ENCODE measurements at places on chromosomes 6 and 20.
A peak's percentile ranks its signal among the peaks of the same experiment; 100 is the strongest.

- DNase-seq = peak; percentile 80
Measured at GRCh38 chr6:30686009-30686907, at the start of gene PPP1R18. PPP1R18 (minus strand) TSS chr6:30686645; CDS start chr6:30686018, 627 bp downstream.

DNA sequence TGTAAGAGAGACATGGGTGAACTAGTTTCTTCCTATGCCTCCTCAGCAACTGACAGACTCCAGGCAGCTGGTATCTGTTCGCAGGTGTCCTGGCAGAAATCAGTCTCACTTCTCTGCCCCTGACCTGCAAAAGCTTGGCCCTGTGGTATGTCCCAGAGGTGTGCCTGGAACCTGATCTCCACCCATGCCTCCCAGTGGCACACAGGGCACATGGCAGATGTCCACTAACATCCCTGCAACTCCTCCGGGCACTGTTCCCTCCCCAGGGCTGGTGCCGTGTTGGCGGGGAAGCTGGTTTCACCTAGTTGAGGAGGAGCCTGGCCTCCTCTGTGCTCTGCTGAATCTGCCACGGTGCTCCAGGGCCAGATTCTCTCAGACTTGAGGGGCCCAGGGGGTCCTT lies 123.3 kb upstream of the GGTLC1 start:
- no peak for DNase-seq

GRCh38 chr6:166721576-166721975 lies 94.5 kb upstream of the RPS6KA2 start:
- no peak for DNase-seq

DNA sequence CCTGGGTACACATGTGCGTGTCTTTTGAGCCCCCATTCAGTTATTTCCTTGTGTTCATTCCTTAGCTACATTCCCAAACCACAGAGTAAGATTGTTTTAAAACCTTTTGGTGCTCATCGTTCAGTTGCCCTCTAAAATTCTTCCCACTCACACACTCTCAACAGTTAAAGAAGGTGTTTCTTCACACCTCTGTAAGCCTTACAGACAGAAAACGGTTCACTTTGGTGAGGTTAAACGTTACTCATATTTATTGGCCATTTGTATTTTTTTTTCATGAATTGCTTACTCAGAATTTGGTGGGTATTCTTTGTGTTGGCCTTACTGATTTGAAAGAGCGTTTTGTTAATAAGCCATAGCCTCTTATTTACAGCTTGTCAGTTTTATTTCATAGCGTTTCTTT lies 97.7 kb downstream of the CDYL start:
- no peak for DNase-seq

DNA sequence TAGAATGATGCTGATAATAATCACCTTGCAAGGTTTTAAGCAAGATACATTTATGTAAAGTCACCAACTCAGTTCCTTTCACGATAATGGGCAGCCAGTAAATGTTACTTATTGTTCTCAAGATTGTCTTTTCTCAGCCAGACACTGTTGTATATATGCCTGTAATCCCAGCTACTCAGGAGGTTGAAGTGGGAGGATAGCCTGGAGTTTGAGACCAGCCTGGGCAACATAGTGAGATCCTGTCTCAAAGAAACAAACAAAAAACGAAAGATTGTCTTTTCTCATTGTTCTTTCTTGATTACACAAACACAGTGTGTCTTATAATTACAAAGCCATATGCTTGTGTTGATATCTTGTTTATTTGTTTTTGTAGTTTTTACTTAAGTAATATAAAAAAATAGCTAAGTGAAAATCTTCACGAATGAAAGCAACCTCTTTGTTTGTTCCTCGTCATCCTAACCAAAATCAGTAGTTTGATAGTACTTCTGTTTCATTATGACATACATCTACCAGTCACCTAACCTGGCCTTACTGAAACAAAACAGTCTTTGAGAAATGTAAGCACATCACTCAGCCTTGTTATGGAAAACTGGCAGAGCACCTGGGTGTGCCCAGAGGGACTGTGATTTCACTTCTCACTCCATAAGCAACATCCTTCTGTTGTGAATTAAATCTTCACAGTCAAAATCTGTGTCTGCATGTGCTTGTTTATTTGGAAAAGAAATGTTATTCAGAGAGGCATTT lies 436.2 kb upstream of the SOX4 start:
- DNase-seq = no peak

DNA sequence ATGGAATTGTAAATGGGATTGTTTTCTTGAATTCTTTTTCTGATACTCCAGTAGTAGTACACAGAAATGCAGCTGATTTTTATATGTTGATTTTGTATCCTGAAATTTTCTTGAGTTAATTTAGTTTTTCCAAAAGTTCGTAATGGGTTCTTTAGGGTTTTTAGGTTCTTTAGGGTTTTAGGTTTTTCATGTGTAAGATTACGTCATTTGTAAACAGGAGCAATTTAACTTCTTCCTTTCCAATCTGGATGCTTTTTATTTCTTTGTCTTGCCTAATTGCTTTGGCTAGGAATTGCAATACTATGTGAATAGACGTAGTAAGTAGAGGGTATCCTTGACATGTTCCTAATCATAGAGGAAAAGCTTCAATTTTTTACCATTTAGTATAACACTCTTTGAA lies 568.6 kb downstream of the MMUT start:
- no peak for DNase-seq

- DNase-seq = no peak
Measured at GRCh38 chr6:116564921-116565872, 6.1 kb upstream of the RWDD1 start.

- no peak for DNase-seq
Measured at GRCh38 chr6:168496139-168496996, 55.4 kb downstream of the SMOC2 start.

DNA sequence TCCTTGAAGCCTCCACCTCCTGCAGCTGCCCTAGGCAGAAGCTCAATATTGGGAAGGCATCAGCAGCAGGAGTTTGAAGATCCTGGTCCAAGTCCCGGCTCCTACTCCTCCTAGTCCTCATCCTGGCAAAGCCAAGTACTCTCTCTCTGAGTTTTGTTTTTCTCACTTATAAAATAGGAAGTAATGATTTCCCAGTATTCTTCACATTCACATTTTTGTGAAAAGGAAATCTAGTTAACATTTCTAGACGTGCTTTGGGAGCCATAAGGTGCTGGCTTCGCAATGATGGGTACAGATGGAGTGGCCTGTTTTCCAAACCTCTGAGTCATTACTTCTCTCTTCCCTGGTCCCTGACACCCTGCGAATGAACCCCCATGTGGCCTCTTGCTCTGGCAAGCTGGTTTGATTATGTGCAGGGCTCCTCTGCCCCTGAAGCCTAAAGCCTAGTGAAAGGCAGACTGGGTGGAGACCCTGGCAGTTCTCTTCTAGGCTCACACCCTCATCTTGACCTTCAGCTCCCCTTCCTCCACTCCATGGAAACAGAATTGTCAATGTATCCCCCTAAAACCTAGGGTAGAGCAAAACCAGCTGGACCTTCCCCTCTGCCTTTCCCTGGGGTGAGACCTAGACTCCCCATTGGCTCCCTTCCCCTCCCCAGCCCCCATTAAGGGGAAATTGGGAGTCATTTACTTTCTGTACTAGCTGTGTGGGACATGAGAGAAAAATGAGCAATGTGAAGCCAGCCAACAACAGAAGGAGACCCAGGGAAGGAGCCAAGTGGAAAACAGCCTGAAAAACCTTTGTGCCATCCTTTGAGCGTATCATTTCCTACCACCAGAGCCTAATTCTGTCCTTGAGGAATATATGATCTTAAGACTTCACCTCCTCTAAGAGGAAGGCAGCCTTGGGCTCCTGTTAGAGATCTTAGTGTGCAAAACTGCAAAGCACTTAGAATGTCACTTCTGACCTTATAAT lies 158.4 kb downstream of the UST start:
- no peak for DNase-seq

GRCh38 chr6:35451354-35452182 lies 570 bp upstream of the FANCE start:
- DNase-seq = no peak

GRCh38 chr6:13362412-13362811 lies 34.1 kb upstream of the TBC1D7 start:
- DNase-seq = no peak

DNA sequence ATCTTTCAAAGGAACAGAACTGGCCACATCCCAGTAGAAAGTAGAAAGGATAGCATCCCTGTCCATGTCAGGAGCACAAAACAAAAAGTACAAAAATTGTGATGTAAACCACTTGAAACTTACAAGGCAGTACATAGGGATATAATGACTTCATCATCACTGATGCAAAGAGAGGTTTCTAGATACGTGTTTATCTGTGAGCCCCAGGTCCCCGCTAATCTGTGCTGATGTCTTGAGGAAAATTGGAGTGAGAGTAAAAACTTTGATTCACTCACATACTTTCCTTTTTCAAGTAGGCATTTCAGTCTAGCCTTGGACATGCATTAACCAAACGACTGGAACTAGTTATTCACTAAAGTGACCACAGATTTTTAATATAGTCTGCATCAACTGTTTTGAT lies 216.7 kb upstream of the QKI start:
- DNase-seq = no peak

- DNase-seq = no peak
Measured at GRCh38 chr6:129744201-129744879, 34.4 kb upstream of the ARHGAP18 start.

DNA sequence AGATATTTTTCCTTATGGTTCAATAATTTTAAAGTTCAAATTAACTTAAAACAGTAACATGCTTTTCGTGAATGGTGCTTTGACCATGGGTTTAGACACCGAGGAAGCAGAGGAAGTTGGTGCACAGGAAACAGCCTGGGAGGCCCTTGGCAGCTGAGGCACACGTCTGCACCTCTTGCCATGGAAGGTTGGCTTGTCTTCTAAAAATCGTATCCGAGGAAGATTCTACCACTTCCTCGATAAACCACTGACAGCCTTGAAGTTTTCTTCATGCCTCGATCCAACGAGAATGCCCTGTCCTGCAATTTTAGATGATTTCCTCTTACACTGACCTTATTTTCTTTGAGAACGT lies 12.2 kb downstream of the DLL1 start:
- DNase-seq = no peak

DNA sequence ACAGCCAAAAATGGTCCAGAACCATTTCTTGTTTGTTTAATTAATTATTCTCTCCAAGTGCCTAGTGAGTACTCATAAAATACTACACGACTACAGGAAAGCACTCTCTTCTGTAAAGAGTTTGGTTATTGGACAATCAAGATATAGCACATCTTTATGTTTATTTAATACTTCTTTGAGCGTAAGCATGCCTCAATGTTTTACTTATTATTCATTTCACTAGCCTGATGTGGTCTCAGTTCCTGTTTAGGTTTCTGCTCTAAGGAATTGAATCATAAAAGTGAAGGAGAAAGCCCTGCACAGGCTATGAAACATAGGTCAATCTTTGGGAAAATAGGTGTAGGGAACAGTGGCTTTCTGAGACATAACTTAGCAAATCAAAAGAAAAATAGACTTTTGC lies 45.9 kb upstream of the AIG1 start:
- no peak for DNase-seq

DNA sequence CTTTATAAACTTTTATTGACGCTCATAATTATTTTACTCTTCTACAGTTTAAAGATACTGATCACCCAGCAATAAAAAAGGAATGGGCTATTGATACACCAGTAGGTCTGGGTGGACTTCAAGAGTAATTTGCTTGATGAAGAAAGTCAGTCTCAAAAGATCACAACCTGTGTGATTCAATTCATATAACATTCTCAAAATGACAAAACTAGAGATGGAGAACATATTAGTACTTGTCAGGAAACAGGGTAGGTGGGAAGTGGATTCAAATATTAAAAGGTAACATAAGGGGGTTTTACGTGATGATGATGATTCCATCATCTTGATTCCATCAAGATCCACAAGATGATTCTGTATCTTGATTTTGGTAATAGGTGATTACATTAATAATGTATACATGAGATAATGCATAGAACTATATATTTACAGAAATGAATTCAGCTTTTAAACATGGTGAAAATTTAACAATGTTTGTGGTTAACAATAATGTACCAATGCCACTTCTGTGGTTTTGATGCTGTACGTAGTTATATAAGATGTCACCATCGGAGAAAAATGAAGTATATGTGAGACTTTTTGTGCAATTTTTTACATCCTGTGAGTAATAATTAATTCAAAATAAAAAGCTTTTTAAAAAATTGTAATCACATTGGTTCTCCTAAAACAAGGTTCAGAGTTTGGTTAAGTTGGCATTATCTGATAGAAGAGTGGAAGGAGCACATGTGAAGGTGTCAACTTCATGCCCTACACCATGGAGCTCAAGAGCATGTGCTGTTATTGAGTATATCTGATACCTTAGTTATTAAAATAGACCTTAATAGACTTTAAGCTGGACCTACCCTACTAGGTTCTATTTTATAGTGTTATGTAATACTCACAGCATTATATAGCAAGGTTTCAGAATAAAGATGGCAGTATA lies 66.3 kb upstream of the DYNLRB1 start:
- no peak for DNase-seq

DNA sequence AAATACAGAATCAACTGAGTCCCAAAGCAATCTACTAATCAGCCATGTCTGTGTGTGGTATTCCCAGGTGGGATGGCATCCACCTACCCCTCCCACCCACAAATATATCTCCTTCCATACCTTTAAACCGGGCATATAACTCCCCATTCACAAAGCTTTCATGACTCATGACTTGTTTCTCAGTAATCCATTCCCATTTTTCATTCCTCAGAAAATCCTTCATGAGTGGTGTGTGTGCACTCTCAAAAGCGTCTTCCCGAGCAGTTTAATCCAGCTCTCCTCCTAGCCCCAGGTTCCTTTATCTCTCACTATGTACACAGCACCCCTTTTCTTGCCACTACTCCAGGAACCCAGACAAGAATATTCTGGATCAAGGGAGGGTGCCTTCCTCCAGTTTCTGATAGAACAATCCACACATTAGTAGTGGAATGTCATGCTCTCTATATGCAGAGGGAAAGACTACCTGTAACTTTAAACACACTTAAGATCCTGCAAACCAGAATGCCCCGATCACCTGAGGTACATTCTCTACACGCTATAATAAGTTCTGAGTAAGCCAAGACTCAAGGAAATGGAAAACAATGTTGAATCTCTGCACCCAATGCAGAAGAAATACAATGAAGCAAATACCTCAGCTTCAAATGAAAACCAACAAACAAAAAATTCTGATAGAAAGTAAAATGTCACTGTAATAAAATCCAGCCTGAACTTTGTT lies 55.7 kb upstream of the IPCEF1 start:
- DNase-seq = no peak

GRCh38 chr20:50762435-50763220 lies 31.2 kb downstream of the PARD6B start:
- DNase-seq = no peak

- no peak for DNase-seq
Measured at GRCh38 chr6:108562503-108562993, 1.8 kb downstream of the FOXO3 start.

Measured in stimulated activated CD4-positive, alpha-beta T cell treated with anti-CD3 and anti-CD28 coated beads, TNF-alpha, amount 100 ng/mL, for 24 hours (primary cell).